ENCODE measurements at places on chromosomes 1 and 21.

DNA sequence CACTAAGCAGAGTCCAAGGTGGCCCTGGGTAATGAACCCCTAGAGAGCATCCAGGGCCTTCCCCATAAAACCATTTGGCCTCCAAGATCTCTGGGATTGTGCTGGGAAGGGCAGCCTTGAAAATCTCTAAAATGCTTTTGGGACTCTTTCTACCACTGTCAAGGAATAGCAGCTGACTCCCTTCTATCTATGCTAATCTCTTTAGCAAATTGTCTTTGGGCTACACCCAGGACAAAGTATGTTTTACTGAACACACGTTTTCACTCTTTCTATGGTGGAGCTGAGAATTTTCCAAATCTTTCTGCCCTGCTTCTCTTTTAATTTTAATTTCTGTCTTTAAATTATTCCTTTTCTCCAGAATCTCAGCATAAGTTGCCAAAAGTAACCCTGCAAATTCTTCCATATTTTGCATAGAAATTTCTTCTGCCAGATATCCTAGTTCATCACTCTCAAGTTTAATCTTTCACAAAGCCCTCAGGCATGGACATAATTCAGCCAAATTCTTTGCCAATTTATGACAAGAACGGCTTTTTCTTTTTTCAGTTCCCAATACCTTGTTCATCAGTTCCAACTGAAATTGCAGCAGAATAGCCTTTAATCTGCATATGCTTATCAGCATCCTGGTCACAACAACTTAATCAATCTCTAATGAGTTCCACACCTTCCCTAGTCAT is 687.0 kb upstream of the ADGRL4 start:
- DNase-seq: no peak

- no peak for DNase-seq
These were observed 147.8 kb upstream of the POGK start for GRCh38 chr1:166691476-166691875.

GRCh38 chr1:33634806-33635205 is 162.4 kb downstream of the ZSCAN20 start:
- DNase-seq: no peak

- DNase-seq: no peak
These were observed 209.4 kb downstream of the HIVEP3 start for GRCh38 chr1:41709331-41709730.

GRCh38 chr21:26060335-26061115 is 110.0 kb downstream of the APP start:
- DNase-seq: no peak

- DNase-seq: no peak
These were observed 2.0 kb upstream of the RABGAP1L start for GRCh38 chr1:174157157-174157806.

- peak; percentile 73 for DNase-seq
These were observed 82.2 kb upstream of the BMP8A start for GRCh38 chr1:39409055-39409816.

DNA sequence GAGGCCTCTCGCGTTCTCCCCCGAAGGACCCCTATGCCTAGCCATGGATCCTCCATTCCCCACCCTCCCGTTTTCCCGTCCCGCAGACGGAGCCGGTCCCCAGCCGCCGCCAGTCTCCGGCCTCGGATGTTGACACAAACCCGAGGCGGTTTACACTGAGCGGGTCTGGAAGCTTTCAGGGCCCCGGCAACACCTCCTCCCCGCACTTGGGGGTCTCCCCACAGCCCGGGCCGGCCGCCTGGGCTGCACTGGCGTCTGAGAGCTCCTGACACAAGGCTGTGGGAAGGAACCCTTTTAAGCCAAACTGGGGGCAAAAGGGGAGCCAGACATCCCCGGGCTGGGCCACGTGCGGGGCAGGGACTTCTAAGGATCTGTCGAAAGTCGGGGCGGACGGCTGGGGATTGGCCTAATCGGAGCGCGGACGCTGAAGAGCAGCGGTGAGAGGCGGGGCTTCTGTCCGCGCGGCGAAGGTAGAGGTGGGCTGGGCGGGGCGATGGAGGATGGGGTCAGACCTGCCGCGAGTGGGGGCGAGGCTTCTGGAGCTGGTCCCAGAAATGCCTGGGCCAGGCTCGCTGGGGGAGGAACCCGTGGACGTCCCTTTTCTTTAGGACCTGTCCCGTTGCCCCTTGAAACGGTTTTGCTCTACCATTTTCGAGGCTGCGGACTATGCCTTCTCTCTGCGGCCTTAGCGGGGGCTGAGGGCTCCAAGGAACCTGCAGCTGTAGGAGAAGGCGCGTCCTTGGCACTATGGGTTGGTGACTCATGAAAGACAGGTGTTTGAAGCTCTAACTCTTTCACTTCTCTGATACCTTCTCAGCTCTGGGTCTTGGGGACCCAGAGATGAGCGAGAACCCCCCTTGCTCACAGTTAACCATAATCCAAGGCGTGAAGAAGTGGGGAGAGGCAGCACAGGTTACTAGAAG is 1.2 kb upstream of the HPCAL4 start:
- no peak for DNase-seq

- DNase-seq: no peak
These were observed 2.6 kb downstream of the RNF220 start for GRCh38 chr1:44407430-44408211.

GRCh38 chr1:54806931-54807611 is 5.9 kb upstream of the TTC22 start:
- no peak for DNase-seq

DNA sequence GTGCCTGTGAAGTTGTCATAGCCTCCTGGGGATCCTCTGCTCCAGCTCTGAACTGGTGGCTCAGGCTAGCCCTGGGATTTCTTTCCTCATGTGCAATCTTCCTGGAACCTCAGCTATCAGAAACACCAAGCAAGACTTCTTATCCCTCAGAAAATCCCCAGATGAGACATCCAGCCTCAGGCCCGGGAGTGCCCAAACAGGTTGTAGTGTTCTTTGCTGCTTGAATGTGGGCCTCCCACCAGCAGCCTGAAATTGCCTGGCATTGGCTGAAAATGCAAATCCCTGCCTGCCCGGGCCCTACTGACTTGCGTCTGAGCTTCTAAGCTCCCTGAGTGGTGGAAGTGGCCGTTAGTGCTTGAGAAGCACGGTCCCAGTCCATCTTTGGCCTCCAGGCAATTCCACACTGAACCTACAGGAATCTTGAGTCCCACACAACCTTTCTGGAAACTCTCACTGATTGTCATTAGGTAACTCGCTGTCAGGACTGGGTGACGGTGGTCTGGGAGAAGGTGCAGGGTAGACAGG is 146.8 kb downstream of the ZBTB18 start:
- DNase-seq: no peak

DNA sequence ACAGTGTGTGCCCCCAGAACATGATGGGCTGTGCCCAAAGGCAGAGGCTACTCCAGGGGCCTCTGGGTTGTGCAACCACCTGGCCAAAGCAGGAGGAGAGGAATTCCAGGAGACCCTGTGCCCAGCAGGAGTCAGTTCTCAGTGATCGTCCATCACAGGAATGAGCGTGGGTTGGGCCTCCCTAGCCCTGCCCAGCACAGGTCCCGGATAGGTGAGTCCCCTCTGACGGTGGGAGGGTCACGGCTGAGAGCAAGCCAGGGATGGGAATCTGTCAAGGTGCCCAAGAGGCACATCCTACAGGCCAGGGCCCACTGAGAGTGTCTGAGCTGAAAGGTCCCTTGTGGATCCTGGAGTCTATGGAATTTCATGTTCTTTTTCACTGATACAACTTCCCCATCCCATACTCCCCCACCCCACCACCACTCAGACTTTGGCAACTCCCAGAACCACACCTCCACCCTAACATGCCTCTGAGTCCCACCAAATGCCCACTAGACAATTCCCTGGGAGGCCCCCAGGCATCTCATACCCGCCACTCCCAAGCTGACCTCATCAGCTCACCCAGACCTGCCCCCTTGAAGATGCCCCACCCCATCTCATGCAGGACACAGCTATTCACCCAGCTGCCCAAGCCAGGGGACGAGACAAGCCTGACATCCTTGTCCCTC is 3.1 kb downstream of the GJB4 start:
- no peak for DNase-seq

- DNase-seq: no peak
These were observed 118.4 kb downstream of the CRYAA start for GRCh38 chr21:43287111-43287760.

- no peak for DNase-seq
These were observed 36.7 kb upstream of the IGSF3 start for GRCh38 chr1:116704278-116704677.

DNA sequence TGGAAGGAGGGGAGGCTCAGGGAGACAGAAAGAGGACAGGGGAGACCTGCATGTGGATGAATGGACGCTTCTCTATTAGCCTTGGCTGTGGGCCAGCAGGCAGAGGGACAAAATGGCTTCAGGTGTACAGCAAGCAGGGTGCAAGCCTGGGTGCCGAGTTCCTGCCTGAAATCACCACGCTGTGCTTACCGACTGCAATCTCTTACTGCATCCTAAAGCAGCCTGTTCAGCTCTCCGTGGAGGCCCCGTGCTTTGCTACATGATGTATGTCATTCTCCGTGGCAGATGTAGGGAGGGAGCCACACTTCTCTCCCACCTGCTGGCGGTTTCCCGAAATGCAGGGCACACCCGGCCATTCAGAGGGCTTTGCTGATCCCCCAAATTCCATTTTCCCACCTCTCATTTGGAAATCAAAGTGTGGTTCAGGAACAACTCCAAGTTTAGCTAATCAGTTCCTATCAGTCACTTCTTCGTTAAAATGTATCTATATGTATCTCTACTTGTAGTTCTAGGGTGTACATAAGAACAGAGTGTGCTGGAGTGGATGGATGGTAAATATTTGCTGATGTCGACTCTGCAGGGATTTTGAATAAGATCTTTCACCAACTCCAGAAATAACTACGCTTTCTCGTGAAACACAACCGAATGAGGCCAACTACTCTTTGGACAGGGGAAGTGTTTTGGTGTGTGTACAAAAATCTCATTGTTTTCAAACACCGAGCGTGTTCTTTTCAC is 122.3 kb upstream of the BACE2 start:
- DNase-seq: peak; percentile 39

DNA sequence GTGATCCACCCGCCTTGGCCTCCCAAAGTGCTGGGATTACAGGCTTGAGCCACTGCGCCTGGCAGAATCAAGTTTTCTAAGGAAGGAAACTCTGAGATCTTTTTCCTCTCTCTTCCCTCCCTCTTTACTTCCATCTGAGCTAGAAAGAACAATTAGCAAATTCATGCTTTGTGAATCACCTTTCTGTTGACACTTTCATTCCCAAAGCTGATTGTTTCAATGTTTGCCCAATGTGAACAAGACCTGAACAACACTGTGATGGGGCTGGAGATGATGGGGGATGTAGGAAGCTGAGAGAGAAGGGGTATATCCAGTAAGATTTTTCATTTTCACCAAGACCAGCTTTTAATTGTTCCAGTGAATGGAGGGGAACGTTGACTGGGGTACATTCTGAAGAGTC is 5.7 kb upstream of the TENT5B start:
- DNase-seq: no peak

DNA sequence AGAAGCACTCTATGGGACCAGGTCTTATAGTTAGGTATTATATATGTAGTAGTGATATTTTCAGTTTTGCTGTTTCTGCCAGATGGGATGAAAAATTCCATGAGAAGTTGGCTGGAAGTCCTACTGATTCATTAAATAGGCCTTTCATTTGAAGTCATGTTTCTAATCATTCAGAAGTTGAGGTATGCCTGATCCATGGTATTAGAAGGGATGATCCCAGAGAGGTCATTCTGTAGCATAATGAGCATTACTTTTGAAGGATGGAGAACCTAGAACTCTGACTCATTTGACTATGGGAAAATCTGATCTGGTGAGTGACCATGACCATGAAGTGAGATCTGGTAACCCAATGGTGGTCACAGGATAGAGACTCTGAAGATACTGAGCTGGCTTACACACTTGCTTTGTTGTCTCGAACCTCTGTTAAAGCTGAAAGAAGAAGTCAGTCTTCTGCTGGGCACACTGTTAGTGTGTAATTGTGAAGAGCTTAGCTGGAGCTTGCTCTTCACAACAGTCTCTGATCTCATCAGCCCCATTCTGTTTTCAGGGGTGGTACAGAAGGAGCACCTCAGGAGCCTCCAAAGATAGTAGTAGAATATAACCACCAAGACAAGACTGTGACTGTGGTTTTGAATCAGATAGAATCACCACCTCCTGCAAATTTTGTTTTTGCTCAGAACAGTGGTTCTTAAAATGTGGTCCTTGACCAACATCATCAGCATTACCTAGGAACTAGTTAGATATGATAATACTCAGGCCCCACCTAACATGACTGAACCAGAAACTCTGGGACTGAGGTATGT is 9.0 kb downstream of the MGST3 start:
- DNase-seq: no peak

All from right hindlimb (tissue), 1 donor.